Left cardiac atrium (tissue), 4 donors: ENCODE measurements at places on chromosomes 13 and 19. TPM values are rescaled to one million over a fixed set of nuclear protein-coding genes. Genes with fewer than 3 reads are reported as not detected.

Gene MISP3
- 4.6 TPM for total RNA-seq

Gene SLITRK5
- 0.03 TPM for total RNA-seq

Gene PSG11
- not detected for total RNA-seq

Gene LMTK3
- total RNA-seq, result 2.9 TPM

Gene PABPC3
- total RNA-seq, result not detected

DNA sequence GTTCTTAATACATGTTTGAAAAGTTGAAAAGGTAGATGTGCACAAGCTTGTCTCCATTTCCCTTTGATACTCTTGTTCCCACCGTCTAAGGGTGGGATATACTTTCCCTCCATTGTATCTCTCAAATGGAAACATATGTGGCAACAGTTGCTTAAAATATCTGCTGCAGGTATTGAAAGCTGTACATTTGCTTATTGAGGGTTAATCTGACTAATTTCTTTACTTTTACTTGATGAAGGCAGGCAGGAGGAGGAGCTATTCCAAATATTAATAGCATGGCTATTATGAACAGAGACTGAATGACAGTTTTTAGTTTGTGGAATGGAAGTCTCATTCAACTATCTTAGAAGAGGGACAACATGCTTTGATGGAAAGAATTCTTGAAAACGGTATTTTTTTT is 103.8 kb downstream of the SLC10A2 start:
- DNase-seq, result no peak

DNA sequence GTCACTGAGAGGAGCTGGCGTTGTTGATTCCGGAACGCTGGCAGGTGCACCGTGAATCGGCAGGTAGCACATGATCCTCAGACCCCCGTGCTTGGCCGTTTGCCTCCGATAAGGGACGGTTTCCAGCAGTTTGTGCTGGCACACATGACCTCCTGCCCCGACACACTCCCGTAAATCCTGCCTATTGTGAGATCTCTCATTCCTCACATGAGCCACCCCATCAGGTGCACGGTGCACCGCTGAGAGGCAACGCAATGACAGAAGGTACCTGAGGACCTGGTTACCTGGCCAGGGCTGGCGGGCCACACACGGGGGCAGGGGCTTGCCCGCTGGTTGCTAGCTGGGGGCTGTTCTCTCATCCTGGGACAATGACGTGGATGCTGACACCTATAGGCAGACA is 2.1 kb upstream of the ADPRHL1 start:
- no peak for DNase-seq

DNA sequence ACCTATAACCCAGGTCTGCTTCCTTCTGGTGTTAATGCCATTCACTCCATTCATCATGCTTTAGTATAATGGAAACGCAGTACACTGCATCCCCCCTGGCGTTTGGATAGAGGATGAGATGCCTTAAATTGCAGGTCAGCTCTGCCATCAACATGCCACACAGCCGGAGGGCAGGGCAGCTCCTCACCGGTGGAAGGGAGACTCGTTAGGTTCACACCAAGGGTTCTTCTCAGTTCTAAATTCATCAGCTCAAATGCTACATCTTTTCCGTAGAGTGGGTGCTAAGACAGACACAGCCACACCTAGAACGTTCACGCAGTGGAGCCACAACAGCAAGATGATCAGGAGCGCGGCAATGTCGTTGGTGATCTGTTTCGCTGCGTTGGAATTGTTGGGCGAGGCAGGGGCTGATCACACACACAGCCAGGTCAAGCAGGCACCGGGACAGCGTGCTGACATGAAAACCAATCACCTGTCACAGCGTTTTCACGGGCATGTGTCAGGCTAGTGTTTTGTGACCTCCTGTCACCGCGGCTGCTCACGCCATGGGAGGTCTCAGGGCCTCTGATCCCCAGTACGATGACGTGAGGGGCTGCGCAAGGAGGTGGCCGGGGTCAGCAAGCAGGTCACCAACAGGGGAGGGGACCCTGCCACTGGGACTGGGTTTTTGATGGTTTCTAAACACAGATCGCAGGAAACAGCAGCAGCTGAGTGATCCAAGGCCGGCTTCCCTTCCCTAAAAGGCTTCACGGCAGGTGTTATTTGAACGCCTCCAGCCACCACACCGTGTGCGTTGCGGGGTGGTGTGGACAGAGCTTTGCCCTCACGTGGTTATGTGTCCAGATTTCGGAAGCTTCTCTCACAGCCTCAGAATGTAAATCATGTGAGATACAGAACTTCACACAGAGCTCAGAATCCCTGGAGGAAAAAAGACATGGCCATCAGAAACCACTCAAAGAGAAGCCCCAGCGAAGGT is 94.3 kb upstream of the IRS2 start:
- DNase-seq, result peak; percentile 36

- DNase-seq, result no peak
Observed at GRCh38 chr19:35601971-35602370, 10.6 kb upstream of the HAUS5 start.
